ENCODE measurements at places on chromosomes 13 and 19.

GRCh38 chr19:6066661-6067646 lies 43.3 kb downstream of the RFX2 start:
- peak; percentile 21 for DNase-seq

DNA sequence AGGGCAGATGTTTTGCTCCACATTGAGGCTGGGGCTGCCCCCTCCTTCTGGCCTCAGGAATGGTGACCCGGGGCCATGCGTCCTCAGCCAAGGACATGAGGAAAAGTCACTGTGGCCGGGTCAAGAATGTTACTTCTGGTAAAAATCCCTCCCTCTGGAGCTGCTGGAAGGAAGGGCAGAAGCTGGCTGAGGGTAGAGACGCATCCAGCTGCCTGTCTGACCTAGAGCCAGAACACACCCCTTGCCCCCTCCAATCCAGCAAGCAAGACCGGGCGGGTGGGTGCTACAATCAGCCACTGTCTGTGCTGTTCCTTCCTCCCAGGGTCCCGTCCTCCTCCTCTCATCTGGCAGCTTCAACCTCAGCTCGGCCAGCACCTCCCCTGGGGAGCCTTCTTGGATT lies 59.0 kb downstream of the PTPRS start:
- DNase-seq = no peak

DNA sequence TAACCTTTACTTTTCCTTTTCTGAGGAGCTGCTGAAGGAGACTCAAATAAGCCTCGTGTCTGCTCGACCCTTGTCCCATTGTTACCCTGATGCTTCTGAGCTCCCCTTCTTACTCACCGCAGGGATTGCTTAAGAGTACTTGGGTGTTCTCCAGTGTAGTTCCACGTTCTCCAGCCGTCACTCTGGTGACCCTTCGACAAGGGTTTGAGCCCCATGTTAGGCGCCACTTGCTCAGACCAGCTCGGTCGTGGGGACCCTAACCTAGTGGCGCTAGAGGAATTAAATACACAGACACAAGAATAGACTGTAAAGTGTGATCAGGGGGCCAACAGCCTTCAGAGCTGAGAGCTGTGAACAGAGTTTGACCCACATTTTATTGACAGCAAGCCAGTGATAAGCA lies 10.3 kb downstream of the ZNF480 start:
- DNase-seq = peak; percentile 4

DNA sequence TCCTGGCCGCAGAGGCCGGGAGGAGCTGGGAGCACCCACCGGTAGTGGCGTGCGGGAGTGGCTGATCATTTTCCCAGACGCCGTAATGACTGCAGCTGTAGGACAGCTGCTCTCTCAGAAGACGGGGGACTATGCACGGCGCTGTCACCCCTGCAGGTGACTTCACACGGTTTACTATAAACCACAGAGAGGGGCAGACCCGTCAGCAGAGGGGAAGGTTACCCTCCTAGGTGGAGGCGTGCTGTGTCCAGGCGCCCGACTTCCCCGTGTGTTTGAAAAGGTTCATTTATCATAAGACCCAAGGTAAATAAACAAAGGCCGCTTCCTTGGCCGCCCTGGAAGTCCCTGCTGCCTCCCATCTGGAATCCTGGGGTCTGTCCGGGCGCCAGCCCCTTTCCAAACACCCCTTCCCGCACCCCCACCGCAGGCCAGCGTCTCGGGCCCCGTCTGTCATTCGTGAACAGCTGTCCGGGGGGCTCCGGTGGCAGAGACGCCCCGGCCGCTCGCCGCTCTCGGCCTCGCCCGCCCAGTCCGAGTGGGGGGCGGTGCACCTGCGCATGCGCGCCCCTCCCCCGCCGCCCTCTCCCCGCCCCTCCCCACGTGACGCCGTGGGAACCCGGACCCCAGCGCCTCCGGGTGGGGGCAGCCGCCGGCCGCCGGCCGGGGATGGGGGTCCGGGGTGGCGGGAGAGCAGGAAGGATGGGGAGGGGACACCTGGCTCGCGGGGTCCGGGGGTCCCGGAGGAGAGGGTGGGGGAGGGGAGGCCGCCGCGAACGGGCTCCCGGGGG lies 915 bp downstream of the SHC2 start:
- DNase-seq = no peak

DNA sequence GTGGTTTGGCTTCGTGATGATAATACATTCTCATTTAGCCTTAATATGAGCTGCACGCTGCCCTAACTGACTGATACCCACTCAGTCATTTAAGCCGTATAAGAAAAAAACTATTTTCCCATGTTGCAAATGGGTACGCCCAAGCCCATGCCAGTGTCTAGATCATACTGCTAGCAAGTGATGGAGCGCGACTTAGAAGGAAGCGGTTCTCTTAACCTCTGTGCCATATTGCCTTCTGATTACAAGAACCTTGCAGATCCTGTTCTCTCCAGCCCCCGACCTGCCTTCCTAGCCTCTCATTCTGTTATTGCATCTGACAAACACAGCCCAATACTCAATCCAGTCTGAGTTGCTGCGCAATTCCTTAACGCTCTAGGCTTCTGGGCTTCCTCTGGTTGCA lies 603 bp downstream of the GPALPP1 start:
- DNase-seq = peak; percentile 9

- DNase-seq = no peak
These were observed 163.7 kb downstream of the SHISA2 start for GRCh38 chr13:25887962-25888655.

GRCh38 chr19:8475005-8475404 lies 27.4 kb downstream of the PRAM1 start:
- no peak for DNase-seq

GRCh38 chr13:74443631-74444030 lies 309.4 kb upstream of the KLF12 start:
- no peak for DNase-seq

GRCh38 chr13:43787997-43788396 lies 1.2 kb upstream of the ENOX1 start:
- DNase-seq = no peak

GRCh38 chr19:41811036-41811435 lies 14.6 kb downstream of the CEACAM3 start:
- no peak for DNase-seq

- DNase-seq = no peak
These were observed 26.7 kb downstream of the ZNF850 start for GRCh38 chr19:36745870-36746269.

DNA sequence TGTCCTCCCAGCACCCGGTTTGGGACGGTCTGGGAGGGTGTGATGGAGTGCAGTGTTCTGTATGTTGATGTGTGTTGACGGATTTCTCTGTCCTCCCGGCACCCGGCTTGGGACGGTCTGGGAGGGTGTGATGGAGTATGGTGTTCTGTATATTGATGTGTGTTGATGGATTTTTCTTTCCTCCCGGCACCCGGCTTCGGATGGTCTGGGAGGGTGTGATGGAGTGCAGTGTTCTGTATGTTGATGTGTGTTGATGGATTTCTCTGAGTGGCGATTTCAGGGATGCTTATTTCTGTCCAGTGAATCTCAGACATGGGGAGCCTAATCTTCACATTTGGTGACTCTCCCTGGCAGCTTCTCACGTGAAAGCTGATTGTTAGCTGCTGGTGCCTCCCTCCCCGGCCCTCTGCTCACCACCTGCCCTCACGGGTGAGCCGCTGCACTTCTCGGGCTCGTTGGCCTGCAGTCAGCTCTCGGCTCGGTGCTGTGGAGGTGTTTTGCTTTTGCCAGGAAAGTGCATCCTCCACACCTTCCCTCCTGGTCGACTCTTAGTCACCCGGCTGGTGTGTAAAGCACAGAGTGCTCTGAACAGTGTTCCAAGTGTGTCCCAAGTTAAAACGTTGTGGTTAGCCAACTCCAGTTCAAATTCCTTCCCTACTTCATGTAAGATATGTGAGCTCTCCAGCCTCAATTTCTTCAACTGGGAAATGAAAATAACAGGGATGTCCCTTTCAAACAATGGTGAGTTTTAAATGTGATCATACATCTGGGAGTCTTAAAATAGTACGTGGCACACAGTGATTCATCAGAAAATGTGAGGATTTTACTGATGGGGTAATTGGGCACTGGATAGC lies 54.6 kb downstream of the ATP11A start:
- no peak for DNase-seq

DNA sequence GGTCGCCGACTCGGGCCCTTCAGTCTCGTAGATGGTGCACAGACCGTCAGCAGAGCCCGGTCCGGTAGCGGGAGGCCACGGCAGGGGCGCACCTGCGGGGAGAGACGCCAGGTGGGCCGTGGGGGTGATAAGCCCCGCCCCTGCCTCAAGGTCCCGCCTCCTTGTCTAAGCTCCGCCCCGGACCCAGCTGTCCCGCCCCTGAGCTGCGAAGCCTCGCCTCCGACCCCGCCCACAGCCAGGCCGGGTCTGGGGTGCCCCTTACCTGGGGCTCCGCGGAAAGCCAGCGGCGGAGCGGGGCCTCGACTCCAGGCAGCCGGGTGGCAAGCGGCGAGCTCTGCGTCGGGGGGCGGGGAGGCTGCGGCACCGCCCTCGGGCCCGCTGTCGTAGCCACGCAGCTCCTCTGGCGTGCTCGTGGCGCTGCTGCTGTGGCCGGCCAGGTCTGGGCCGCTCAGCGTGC lies 4.7 kb downstream of the PRR36 start:
- DNase-seq = peak; percentile 78

- DNase-seq = peak; percentile 51
These were observed 64.2 kb upstream of the UQCRFS1 start for GRCh38 chr19:29277102-29277501.

GRCh38 chr19:40976134-40976533 lies 14.9 kb upstream of the CYP2B6 start:
- no peak for DNase-seq

- DNase-seq = no peak
These were observed 11.6 kb downstream of the ZNRF4 start for GRCh38 chr19:5466814-5467291.

GRCh38 chr13:31311921-31312320 lies 112.1 kb downstream of the B3GLCT start:
- DNase-seq = no peak

DNA sequence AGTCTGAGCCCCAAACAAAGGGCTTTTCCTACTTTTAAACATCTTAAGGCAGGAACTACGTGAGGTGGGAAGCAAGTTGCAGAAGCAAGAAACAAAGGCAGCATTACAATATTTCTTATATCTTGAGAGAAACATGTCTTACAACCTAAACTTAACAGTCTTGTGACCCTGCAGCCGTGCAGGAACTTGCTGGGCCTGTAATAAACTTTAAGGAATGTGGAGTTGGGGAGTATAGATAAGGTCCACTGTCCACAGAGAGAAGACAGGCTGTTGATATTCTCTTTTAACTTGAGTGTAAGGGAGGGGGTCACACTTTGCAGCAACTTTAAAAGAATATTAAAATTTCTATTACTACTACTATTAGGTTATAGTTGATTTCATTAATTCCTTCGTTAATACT lies 214.6 kb upstream of the HTR2A start:
- no peak for DNase-seq

DNA sequence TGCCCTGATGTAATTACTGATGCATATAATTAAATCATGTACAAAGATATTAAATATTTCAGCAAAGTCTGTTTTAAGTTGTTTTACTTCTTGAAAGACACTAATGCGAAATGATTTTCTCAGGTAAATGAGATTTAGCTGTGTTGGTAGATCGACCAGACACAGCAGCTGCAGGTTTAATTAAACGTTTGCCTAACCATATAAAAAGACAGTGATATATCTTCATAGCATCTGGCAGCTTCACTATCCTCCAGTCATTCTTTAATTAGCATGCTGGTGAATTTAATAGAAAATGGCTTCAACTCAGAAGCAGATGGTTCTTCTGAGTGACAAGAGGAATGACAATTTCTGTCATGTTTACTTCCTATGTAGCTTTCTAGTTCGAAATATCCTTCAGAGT lies 69.3 kb downstream of the NHLRC3 start:
- DNase-seq = no peak

GRCh38 chr13:51006067-51006845 lies 96.7 kb downstream of the RNASEH2B start:
- DNase-seq = no peak

DNA sequence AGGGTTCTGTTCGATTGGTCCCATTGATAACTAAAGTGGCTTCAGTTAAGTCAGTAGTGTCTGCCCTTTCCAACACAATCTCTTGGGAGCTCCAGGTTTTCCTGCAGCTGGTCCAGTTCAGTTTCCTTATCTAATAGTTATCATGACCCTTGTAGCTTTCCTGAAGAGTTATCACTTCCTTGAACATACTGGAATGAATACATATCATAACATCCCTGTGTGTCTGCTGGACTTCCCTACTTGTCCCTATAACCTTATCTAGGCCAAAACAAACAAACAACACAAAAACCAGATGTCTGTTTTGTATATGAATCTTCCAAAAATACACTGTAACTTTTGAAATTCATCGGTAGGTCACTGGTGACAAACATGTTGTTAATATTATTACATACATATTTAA lies 167.6 kb downstream of the DCT start:
- no peak for DNase-seq

DNA sequence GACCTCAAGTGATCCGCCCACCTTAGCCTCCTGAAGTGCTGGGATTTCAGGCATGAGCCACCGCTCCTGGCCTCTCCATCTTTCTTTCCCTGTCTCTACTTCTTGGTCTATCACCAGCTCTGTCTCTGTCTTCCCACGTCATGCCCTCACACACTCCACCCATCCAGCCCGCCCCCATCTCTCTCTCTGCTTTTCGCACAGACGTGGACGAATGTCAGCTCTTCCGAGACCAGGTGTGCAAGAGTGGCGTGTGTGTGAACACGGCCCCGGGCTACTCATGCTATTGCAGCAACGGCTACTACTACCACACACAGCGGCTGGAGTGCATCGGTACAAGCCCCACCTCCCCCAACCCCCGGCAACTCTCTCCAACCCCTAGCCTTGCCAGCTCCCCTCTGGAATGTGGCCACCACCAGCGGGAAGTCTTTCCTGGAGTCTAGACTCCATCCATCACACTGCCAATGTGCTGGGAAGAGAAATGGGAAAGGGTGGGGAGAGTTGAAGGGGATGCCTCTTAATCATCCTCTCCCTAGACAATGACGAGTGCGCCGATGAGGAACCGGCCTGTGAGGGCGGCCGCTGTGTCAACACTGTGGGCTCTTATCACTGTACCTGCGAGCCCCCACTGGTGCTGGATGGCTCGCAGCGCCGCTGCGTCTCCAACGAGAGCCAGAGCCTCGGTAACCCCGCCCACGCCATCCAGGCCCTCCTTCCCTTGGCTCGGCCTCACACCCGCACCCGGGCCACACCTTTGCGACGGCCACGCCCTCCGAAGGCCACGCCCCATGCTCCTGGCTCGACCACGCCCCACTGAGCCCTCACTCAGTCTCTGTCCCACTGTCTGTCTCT lies 22.5 kb downstream of the LTBP4 start:
- DNase-seq = no peak

GRCh38 chr13:30334663-30335386 lies 27.5 kb upstream of the KATNAL1 start:
- no peak for DNase-seq

DNA sequence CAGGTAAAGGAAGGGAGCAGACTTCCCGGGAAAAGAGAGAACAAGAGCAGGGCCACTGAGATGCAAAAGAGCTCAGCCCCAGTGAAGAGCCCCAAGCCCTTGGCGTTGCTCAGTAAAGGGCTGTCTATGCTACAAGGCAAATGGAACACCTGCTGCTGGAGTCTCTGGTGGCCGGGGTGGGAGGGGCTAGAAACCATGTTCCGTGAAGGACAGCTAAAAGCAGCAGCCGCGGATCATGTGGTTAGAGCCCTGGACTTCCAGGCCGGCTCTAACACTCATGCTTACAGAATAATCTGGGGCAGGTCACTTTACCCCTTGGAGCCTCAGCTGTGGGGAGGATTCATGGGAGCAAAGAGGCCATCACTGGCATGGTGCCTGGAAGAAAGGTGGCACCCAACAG lies 17.8 kb downstream of the POU2F2 start:
- no peak for DNase-seq

GRCh38 chr19:55605637-55606470 lies at the start of gene ZNF865:
Gene ZNF865, plus strand, starts transcription at chr19:55605647. Its CDS starts 7,972 bp downstream, at chr19:55613619.
- DNase-seq = peak; percentile 78

GRCh38 chr19:17302391-17303166 lies 646 bp downstream of the ABHD8 start:
- DNase-seq = no peak

Measured in stimulated activated CD4-positive, alpha-beta T cell treated with anti-CD3 and anti-CD28 coated beads, Interleukin-4, amount 100 ng/mL, for 24 hours (primary cell).